Activated T-helper 17 cell treated with anti-CD3 and anti-CD28 coated beads, Interleukin-2, amount 50 U/mL, for 72 hours (primary cell): ENCODE measurements at places on chromosomes 6 and 20. TPM values are rescaled to one million over a fixed set of nuclear protein-coding genes. Genes with fewer than 3 reads are reported as not detected.

PPIL4 gene
- 24.7 TPM for total RNA-seq

DNA sequence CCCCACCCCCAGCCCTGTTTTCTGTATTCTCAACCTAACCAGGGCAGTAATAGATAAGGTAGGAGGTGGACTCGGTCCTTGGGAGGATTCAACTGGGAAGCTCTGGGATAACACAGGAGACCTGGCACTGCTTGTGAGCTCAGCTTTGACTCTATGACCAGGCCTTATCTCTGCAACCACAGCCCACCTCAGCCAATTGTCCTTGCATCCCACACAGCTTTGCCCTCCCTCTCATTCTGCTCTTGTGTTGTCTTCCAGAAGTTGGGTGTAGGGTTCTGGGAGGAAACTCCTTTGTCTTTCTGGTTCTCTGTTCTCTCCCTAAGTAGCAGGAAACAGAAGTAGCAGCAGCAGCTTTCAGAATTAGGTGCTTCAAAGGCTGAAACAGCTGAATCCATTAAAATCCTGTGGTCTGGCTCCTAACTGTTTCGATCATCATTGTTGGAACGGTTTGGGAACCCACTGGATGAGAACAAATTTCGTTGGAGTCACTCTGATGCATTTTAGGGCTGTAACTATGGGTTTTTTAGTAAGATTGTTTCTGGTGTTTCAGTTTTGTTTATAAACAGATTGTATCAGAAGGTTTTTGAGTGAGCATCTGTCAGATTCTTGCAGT is 32.4 kb upstream of the SNX9 start:
- peak; percentile 34 for ATAC-seq

GRCh38 chr20:34771680-34772081 is 53.8 kb downstream of the NCOA6 start:
- no peak for ATAC-seq

FILIP1 gene
- not detected for total RNA-seq

HCRTR2 gene
- not detected for total RNA-seq

GRCh38 chr20:44348168-44348659 is 7.3 kb upstream of the HNF4A start:
- ATAC-seq, result no peak

GRCh38 chr20:38067717-38068365 is 34.3 kb downstream of the RPRD1B start:
- no peak for ATAC-seq

- no peak for ATAC-seq
Observed at GRCh38 chr6:154508573-154509375, 1.7 kb downstream of the CNKSR3 start.

- ATAC-seq, result no peak
Observed at GRCh38 chr6:95866732-95867131, 149.0 kb upstream of the FUT9 start.

- ATAC-seq, result no peak
Observed at GRCh38 chr6:89562093-89562973, 76.2 kb downstream of the LYRM2 start.

- no peak for ATAC-seq
Observed at GRCh38 chr6:26155061-26155930, 68.1 kb downstream of the HFE start.

GRCh38 chr6:165186041-165186440 is 123.4 kb downstream of the C6orf118 start:
- ATAC-seq, result no peak

BTBD3 gene
- 2.1 TPM for total RNA-seq
